Skin of body (tissue), 3 donors: ENCODE measurements at places on chromosomes 13 and 19. TPM values are rescaled to one million over a fixed set of nuclear protein-coding genes. Genes with fewer than 3 reads are reported as not detected.
A peak's percentile ranks its signal among the peaks of the same experiment; 100 is the strongest.

DNA sequence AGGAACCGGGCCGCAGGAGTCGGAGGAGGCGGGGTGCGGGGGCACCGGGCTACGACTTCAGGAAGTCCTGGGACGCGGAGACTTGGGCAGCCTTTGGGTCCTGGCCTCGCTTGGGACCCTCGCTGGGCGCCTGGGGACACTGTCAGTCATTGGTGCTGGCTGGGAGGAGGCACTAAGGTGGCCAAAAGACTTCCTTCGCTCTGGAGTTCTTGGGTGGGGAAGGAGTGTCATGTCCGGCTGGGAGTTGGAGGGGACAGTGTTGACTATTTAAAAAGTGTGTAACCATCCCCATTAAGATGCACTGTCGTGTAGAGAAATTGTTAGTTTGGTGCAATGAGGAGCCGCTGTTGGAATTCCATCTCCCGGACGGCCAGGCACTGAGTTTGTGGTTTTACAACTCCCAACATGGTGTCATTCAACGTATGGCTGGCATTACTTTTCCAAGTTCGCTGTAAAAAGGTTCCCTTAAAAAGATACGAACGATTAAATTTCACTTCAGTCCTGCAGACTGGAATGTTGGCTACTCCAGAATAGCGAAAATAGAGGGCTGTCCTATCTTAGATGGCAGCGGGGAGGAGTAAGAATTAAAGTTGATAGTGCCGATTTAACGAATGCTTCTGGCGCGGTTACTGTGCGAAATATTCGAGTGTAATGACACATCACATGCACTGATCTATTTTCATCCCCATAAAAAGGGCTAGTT, 776 bp downstream of the DNAJC3 start:
- peak; percentile 22 for DNase-seq

DNA sequence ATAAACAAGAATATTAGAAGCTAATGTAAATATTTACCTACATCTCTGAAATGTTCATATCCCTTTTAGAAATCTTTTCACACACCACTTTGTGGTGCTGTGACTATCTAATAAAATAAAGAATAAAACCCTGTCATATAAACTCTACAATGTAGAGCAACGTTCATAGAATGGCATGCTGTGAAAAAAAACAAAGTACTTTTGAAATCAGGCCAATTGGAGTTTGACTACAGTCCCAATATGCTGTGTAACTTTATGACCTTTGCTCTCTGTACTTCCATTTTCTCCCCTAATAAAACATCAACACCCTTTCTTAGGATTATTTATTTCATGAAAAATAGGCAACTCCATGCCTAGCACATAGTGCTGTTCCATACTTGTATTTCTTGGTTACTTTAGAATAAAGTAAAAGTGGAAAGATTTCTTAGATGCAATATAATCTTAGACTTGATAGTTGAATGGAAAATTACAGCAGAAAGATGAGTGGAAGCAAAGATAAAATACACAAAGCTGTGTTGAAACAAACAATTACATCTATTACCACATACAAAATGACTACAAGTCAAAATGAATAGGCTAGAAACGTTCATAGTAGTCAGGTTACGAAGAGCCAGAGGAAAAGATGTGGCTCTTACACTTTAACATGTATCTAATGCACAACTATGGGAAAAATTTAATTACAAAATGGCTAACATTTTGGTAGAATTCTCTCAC, 613.2 kb upstream of the SLITRK5 start:
- no peak for DNase-seq

Gene HSPB6
- total RNA-seq, result 18.4 TPM

- no peak for DNase-seq
These were observed 49.5 kb downstream of the RFX2 start for GRCh38 chr19:6060600-6061375.

Gene CEACAM7
- 0.30 TPM for total RNA-seq

- DNase-seq, result peak; percentile 55
These were observed 95.6 kb upstream of the RFC3 start for GRCh38 chr13:33722216-33722915.

- no peak for DNase-seq
These were observed 6.0 kb upstream of the CCNP start for GRCh38 chr19:40232479-40232878.

Gene TMEM238
- 0.30 TPM for total RNA-seq

Gene FUT6
- 0.20 TPM for total RNA-seq

DNA sequence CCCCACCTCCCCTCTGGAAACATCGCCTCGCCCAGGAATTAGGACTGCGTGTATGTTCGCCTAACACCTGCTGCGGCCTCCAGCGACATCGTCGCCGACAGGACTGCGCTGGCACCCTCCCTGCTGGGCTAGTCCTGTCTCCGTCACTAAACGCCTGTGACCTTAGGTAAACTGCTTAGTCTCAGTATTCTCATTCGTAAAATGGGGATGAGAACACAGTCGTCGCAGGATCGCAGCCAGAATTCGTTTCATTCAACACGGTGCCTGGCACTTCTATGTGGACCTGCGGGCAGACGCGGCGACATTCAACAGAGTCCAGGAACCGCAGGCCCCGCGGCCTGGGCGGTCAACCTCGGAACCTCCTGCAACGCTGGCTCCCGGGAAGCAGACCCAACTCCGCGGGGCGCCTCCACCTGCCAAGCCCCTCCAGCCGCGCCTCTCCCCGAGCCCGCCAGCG, 485 bp downstream of the CRYL1 start:
- DNase-seq, result no peak

GRCh38 chr13:21684576-21684975, 13.7 kb downstream of the FGF9 start:
- no peak for DNase-seq

Gene SIGLEC5
- total RNA-seq, result 1.4 TPM

Gene TNNT1
- 65.7 TPM for total RNA-seq

Gene KIR2DL1
- not detected for total RNA-seq

DNA sequence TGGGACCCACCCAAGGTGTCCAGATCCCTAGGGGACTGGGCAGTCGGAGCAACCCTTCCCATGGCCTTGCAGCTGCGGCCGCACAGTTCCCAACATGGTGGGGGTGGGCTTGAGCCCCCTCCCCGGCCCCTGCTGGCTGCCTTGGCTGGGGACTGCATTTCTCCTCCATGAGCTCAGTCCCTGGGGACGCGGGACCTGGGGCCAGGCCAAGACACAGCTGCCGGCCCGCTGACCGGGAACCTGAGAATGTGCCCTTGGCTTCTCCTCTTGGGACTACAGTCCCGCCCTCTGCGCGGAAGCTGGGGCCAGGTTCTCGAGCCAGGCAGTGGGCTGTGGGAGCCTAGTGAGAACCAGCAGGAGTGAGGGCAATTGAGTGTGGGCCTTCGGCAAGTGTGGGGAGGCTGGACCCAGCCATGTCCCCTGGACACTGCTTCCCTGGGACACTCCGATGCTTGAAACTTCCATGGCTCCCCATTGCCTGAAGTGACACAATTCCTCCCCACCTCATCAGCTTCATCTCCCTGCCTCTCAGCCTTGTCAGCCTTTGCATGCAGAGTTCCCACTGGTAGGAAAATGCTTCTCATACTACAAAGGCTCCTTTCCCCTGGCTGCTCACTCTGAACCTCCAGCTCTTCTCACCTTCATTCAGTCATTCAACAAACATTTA, 13.1 kb upstream of the NOTCH3 start:
- no peak for DNase-seq

Gene CGB2
- not detected for total RNA-seq

GRCh38 chr19:49438261-49438660, 3.1 kb downstream of the SLC17A7 start:
- DNase-seq, result no peak

GRCh38 chr19:38020311-38020710, 113.3 kb downstream of the SIPA1L3 start:
- DNase-seq, result no peak

Gene GSK3A
- 12.1 TPM for total RNA-seq

GRCh38 chr13:93289842-93290241, 63.2 kb downstream of the GPC6 start:
- DNase-seq, result no peak

DNA sequence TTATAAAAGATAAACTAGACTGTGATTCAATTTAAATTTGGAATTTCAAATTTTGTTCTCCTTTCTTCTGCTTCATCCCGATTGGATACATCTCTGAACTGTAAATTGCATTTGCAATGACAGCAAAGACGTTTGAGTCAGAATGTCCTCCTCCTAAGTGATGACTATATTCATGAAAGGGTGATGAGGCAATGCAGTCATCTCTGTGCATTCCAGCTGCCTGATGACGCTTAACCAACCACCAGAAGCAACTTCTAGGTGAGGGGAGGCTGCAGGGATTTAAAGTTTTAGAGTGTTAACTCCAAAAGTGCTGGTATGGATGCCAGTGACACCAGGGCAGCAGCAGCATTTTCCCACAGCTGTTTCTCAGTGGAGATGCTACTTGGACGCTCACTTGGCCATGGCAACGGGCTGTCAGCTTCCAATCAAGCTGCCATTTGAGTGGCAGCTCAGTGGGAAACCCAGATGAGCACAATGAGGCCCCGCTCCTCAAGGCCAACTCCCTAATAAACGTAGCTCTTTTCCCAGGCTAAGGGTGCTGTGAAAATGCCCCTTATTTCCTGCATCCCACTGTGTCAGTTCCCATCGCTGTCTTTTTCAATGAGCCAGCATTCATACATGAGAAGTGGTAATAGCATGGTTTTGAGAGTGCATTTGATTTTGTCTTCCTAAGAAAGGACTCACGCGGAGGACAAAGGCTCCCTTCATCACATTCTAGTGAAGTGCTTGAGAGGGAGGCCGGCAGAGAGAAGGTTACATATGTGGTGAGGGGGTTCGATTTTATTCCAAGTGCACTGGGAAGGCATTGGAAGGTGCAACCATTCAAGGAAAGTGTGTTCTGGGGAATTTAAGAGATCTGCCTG, 45.2 kb upstream of the AMER2 start:
- DNase-seq, result no peak

GRCh38 chr13:47066226-47066625, 169.4 kb upstream of the HTR2A start:
- no peak for DNase-seq

- DNase-seq, result peak; percentile 58
These were observed 3.7 kb downstream of the HRC start for GRCh38 chr19:49151267-49152118.

Gene CD177
- total RNA-seq, result 19.0 TPM

GRCh38 chr13:80341756-80342370, 937 bp upstream of the SPRY2 start:
- DNase-seq, result peak; percentile 77

DNA sequence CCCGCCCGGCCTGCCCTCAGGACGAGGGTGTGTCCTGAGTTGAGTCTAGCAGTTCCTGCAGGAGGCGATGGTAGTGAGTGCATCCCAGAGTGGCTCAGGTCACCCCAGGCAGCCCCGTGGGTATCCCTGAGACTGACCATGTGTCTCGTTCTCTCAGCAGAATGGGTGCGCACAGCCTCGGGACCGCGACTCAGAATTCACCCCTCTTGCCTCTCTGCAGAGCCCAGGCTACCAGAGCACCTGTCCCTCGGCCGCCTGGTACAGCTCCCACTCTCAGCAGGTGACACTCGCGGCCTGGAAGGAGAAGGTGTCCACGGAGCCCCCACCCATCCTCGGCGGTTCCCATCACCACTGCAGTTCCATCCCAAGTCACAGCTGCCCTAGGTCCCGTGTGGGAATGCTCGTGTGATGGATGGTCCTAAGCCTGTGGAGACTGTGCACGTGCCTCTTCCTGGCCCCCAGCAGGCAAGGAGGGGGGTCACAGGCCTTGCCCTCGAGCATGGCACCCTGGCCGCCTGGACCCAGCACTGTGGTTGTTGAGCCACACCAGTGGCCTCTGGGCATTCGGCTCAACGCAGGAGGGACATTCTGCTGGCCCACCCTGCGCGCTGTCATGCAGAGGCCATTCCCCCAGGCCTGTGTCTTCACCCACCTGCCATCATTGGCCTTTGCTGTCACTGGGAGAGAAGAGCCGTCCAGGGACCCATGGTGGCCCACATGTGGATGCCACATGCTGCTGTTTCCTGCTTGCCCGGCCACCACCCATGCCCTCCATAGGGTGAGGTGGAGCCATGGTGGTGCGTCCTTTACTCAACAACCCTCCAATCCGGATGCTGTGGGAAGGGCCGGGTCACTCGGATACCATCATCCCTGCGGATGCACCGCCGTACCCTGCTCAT, 87.1 kb upstream of the MCF2L start:
- no peak for DNase-seq
